ENCODE measurements at places on chromosomes 6 and 20.

DNA sequence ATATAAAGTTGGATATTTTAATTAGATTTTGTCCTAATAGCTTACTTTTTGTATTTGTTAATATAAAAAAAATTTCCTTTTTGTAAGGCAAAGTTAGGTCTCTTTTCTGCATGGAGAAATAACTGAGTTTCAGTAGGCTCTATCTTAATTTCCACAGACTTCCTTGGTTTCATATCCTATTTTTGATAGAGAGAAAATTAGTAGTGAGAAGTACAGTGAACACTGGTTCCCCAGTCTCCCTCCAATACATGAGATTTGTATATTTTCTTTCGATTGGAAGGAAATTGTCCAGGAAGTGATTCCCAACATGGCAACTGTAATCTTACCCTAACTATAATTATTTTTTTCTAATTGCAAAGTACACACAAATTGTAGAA lies 26.4 kb downstream of the TRIM27 start:
- peak; percentile 74 for DNase-seq

DNA sequence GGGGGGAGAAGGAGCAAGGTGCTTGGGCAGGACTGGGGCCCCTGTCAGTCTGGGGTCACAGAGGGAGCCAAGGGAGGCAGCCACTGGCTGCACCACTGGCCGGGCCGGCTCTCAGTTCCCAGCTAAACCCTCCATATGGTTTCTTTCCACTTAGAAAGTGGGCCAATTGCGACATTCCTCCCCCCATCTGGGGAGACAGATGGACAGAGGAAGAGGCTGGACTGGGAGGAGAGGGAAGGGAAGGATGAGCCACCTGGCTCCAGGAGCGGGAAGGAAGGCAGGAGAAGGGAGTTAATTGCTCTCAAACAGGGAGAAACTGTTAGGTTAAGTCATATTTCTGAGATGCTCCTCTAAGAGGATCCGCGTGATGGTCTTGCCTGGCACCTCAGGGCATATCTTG lies 82.2 kb downstream of the GRM4 start:
- DNase-seq, result no peak

GRCh38 chr20:50710492-50711063 lies 19.2 kb upstream of the RIPOR3 start:
- peak; percentile 40 for DNase-seq

GRCh38 chr6:156954816-156955215 lies 177.6 kb downstream of the ARID1B start:
- DNase-seq, result no peak

GRCh38 chr6:54830216-54830615 lies 16.4 kb upstream of the FAM83B start:
- no peak for DNase-seq

GRCh38 chr20:60630609-60631008 lies 621.5 kb upstream of the CDH4 start:
- no peak for DNase-seq

- no peak for DNase-seq
Observed at GRCh38 chr20:11395581-11395980, 522.1 kb upstream of the BTBD3 start.

DNA sequence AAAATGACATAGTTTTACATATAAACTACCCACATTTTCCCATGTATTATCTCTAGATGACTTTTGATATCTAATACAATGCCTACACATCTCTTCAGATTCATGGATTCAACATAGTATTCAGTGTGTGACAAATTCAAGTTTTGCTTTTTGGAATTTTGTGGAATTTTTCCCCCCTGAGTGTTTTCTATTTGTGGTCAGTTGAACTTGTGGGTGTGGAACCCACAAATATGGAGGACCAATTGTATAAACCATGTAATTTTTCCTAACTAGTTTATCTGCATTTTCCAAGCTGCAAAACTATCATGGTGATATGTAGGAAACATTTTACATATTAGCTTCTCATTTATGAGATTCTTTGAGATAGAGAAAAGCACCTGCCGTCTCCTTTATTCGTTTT lies 374.3 kb upstream of the SOX4 start:
- no peak for DNase-seq

DNA sequence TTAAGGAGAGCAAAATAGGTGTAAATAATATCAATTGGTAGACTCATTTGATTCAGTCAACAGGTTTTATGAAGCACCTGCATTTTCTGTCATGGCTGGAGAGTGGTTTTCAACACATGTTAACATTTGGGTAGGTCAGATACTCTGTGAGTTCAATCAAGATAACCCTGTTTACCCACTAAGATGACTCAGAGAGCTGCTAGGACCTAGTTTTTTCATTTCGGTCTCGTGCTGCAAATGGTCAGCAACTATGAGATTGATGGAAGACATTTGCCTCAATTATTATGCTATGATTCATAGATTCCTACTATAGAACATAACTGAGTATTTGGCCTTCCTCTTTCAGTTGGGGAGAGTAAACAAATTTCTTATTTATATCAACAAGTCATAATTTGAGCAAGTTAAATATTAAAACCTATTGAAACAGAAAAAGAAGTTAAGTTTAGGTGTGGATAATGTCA lies 391.4 kb upstream of the CITED2 start:
- DNase-seq, result peak; percentile 69

- DNase-seq, result no peak
Observed at GRCh38 chr6:29477923-29478450, 9.8 kb downstream of the MAS1L start.

GRCh38 chr6:33593414-33593727 lies 13.3 kb upstream of the BAK1 start:
- DNase-seq, result no peak

DNA sequence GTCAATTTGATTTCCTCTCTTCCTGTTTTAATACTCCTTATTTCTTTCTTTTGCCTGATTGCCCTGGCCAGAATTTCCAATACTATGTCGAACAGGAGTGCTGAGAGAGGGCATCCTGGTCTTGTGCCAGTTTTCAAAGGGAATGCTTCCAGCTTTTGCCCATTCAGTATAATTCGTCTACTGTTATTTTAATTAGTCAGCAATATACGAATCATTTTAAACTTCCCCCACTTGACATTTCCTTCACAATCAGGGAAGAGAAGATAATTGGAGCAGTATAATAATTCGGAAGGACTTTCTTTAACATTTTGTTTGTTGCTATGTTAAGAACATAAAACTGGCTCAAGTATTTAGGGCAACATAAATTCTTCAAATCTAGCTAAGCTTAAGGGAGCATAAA lies 860.3 kb upstream of the SLC35B3 start:
- no peak for DNase-seq

DNA sequence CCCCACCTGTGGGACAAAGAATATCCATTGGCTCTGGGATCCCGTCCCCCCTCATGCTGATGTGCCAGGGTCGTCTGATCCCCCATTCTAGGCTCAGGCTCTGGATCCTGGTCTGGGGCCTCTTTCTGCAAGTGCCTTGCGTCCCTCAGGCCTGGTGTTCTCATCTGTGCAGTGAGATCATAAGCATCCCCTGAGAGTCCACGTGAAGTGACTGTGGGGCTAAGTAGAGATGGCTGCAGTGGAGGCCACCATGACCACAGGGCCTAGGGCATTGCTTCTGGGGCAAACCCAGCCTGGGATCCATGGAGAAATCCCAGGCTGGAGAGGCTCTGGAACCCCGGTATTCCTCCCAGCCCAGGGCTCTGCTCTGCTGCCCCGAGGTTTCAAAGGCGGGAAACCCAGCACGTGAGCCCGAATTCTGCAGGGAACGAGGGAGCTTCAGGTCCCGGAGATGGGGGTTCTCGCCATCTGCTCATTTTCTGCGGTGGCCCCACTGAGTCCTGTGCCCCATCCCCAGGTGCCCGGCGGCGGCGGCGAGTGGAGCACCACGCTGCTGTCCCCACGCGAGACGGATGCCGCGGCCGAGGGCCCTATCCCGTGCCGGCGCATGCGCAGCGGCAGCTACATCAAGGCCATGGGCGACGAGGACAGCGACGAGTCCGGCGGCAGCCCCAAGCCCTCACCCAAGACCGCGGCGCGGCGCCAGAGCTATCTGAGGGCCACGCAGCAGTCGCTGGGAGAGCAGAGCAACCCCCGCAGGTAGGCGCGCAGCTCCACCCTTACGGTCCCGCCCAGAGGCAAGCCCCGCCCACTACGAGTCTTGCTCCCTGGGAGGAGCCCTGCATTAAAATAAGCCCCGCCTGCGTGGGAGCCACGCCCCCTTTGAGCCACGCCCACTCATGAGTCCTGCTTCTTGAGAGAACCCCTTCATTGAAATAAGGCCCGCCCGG lies 105.5 kb upstream of the MYL9 start:
- DNase-seq, result peak; percentile 81

DNA sequence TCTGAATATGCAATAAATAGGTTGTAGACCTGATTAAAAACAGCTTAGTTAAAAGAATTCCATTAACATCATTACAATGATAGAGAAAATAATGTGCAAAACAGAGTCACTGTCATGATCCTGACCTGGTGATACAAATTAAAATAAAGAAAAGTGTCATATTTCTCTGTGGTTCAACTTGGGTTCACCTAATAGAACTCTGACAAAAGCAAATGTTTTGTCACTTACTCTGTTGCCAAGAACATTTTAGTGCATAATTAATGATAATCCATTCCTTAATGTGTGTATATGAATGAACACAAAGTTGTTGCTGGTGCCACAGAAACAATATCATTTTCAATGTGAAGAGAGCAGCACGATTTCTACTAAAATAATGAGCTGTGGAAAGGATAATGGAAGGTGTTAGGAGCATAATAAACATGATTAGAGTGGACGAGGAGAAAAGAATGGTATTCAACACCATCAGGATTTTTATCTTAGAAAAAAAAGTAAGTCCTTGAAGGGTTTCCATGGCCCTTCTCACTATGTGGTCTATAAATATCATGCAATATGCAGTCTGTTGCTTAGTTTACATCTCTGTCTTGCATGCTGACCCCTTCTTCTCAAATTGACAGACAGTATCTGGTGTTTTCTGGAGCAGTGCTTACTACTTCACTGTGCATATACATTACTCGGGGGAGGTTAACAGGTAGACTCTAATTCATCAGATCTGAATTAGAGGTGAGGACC lies 656.6 kb upstream of the MMS22L start:
- no peak for DNase-seq

- no peak for DNase-seq
Observed at GRCh38 chr6:69022993-69023392, 387.9 kb downstream of the ADGRB3 start.

- peak; percentile 74 for DNase-seq
Observed at GRCh38 chr20:50546729-50547314, 36.6 kb downstream of the PTPN1 start.

GRCh38 chr20:57428324-57429158 lies 37.3 kb downstream of the RBM38 start:
- no peak for DNase-seq

- DNase-seq, result no peak
Observed at GRCh38 chr20:35871259-35871771, 83.0 kb downstream of the SCAND1 start.

DNA sequence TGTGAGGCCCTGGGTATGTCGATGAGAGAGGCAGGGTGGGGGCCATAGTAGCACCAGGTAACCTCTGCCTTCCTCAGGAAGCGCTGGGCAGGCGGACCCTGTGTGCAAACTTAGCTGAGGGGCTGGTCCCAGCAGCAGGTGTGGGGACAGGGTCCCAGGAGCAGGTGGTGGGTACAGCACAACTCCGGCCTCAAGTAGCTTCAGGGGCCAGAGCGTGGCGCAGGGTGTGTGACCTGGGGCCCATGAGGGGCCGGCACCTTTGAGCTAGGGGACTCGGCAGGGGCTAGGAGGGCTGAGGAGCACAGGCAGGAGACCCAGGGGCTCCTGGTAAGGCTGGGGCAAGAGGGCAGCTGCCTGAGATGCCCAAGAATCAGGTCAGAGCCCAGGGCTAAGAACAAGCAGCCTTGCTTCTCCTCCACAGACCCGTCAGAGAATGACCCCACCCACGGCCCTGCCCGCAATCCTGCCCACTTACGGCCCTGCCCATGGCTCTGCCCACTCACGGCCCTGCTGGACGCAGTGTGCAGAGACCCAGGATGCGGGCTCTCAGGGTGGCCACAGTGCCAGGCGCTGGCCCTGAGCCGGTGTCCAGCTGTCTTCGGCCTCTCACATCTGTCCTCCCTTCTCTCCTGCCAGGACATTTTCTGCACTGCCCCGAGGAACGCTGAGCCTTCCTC lies 30.9 kb downstream of the CHRNA4 start:
- no peak for DNase-seq

GRCh38 chr6:132961610-132962009 lies 147.2 kb downstream of the RPS12 start:
- DNase-seq, result no peak

- DNase-seq, result no peak
Observed at GRCh38 chr6:135412761-135413160, 84.8 kb downstream of the AHI1 start.

- DNase-seq, result no peak
Observed at GRCh38 chr6:92767101-92767500, 652.3 kb downstream of the EPHA7 start.

DNA sequence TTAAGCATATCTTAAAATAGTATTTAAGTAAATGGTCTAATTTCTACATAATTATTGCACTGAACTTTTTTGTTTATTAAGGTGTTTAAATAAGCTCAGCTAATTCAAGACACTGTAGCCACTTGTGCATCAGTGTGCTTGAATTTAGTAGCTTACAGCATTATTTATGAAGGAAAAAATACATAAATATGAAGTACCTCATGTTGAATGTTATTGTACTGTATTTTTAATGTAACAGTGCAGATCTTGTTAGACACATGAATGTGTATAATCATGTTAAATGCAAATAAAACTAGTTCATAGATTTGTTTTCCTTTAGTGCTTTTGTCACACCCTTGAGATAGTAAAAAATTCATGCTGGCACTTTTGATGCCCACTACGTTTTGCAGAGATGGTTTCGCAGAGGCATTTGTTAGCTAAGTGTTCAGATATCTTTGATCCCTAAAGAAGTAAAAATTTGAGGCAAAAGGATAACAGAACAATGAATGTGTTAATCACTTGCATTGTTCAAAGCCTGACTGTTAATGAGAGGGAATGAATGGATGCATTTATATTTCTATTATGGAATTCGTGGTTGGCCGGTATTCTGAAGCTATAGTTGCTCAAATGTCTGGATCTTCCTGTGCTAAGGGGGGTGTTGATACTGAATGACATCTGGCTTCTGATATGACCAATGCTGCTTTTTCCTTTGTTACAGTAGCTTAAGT lies 8.8 kb downstream of the BTBD3 start:
- DNase-seq, result no peak

GRCh38 chr6:18360188-18360587 lies 27.0 kb upstream of the RNF144B start:
- no peak for DNase-seq

DNA sequence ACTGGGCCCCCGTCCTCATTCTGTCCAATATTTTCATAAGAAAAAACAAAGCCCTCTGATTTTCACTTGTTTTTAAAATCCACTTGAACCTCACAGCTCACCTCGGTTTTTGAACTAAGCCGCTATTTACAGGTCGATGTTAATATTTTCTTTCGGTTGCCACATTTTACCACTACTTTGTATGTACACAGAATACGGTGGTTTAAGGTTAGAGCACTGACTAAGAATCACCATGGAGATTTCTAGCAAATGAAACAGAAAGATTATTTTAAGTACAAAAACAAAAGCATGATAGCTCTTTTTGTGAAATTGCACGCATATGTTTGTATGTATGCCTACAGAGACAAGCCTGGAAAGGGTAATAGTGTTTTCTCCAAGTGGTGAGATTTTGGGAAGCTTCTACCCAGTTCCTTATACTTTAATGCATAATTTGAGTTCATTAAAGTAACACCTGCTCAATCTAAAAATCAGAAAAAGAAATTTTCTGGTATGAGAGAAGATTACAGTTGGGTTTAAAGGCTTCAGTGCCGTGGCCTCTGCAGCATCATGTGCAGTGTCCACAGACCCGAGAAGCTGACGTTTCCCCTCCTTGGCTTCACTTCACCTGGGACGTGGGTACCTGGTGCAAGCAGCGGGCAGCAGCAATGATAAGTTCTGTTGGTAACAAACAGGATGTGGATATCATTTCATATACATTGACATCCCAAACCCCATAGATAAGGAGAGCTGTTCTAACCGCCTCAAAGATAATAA lies 144.0 kb downstream of the UST start:
- DNase-seq, result no peak
